ENCODE measurements at places on chromosomes 6 and 20.

- DNase-seq, result no peak
Measured at GRCh38 chr6:106529438-106529837, 99.9 kb downstream of the RTN4IP1 start.

- DNase-seq, result no peak
Measured at GRCh38 chr20:62716941-62717310, 8.3 kb downstream of the NTSR1 start.

GRCh38 chr6:160102956-160103824, 18.4 kb upstream of the SLC22A1 start:
- no peak for DNase-seq

DNA sequence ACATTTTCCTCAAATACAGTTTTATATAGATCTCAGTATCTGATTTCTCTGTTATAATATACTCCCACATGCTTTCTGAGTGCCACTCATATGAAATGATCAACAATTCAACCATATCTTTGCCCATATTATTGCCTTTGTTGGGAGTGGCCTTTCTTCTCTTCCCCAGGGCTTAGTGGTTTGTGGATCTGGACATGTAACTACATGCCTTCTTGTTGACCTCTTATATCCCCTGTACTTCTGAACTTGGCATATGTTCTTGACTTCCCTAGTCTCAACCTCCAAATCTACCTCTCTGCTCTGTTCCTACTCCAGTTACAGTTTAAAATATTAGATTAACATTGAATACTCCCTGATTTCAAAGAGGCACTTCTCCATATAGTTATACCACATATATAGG, 34.3 kb upstream of the PRIM2 start:
- no peak for DNase-seq

- DNase-seq, result no peak
Measured at GRCh38 chr20:61310954-61311353, 58.9 kb downstream of the CDH4 start.

GRCh38 chr6:154414021-154414813, 57.6 kb upstream of the IPCEF1 start:
- DNase-seq, result no peak

- no peak for DNase-seq
Measured at GRCh38 chr20:3887876-3888620, 1.1 kb upstream of the PANK2 start.

- no peak for DNase-seq
Measured at GRCh38 chr6:31715022-31715958, at the start of gene LY6G6D. LY6G6D (plus strand) TSS chr6:31715348; CDS start chr6:31715356, 8 bp downstream.

DNA sequence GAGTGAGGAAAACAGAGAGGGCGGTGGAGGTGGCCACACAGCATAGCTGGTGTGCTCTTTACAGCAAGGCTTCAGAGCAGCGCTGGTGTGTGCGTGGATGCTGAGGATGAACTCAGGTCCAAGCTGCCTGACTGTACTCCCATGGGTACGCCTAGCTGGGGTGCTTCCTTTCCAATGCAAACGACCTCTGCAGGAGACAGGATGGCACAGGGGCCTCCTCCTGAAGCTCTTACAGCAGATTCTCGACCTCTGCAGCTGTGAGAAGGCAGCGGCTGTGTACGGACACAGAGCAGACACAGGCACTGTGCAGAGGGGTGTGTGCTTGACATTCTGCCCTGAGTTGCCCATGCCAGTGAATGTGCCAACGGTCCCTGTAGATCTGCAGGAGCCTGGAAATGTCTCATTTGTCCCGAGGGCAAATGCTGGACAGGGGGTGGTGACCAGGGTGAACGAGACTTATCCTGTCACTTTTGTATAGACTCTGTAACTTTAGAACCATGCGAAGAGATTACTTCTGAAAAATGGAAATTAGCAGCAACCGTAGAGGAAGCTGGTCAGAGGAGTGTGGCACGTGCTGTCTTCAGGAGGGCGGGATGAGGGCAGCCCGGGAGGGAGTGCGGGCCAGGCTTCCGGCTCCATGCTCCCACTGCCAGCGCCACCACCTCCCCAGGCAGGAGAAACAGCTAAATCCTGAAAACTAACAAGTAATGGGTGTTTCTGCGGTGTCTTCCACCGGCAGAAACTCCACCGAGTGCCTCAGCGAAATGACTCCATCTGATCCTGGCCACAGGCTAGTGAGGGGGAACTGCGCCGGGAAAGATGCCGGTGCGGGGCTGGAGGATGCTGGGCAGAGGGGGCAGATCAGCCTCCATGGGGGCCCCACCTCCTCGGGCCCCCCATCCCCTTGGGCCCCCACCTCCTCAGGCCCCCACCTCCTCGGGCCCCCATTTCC, 120.9 kb upstream of the RPS6KA2 start:
- DNase-seq, result no peak

- no peak for DNase-seq
Measured at GRCh38 chr6:10421158-10421920, 6.5 kb upstream of the TFAP2A start.

DNA sequence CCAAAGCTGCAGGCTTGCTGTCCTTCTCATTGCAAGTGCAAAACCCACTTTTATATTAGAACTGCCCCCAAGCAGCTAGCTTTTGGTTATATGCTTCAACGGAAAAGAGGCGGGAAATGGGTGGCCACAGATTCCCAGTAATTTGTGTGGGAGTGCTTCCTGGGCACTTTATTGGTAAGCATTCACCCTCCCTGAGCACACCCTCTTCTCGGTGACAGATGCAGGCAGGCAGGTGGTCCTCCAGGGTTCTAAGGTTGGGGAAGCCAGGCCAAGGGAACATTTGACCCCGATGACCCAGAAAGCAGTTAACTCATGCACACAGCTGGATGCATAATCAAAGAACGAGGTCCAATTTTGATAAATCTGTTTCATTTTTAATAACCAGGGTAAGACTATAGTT, 29.1 kb downstream of the PRDM1 start:
- no peak for DNase-seq

- DNase-seq, result no peak
Measured at GRCh38 chr6:112021691-112022310, 32.1 kb upstream of the CCN6 start.

DNA sequence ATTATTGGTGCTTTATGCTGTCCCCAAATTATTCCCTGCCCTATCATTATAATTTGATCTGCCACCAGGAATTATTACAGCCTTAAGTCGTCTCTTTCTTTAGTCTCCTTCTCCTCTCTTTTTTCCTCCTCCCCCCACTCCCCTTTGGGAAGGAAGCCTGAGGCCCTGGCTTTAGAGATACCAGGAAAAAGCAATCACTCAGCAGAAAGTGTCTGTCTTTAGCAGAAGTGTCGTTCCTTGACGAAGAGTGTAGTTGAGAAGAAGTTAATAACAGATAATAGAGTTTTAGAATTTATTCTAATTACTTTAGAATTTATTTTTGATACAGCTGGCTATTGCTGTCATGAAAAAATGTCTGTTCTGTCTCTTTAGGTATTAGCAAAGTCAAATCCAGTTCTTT, 16.5 kb downstream of the LIN28B start:
- DNase-seq, result no peak

DNA sequence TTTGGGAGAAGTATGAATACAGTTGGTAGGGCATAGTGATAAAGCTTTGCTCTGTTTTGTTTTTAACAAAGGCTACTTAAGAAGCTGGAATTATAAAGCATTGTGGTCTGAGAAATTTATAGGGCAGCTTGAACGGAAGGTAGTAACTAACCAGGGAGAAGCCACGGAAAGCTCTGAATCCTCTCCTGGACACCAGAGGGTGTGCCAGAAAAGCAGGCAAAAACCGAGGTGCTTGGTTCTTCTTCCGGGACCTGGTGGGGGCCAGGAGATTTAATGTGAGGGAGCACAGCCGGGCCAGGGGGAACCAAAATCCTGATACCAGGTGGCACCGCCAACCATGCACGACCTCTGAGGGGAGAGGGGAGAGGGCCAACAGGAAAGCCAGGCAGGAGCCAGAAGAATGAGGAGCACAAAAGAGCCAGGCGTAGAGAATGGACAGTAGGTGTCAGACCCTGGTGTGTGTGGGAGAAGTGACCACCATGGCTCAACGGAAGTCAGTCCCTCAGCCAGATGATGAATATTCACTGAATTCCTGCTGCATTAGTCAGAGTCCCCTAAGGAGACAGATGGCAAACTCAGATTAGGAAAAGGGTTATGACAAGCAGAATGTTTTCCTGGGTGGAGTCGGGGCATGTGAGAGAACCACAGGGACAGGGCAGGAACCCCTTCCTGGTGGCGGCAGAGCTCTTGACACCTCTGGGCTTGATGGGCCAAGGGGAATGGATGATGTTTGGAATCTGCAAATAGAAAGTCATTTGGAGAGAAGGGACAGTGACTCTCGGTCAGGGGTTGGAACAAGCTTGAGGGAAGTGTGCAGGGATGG, 262.3 kb downstream of the ZNF217 start:
- DNase-seq, result no peak

GRCh38 chr6:36210886-36211595, 14.5 kb downstream of the BRPF3 start:
- no peak for DNase-seq

DNA sequence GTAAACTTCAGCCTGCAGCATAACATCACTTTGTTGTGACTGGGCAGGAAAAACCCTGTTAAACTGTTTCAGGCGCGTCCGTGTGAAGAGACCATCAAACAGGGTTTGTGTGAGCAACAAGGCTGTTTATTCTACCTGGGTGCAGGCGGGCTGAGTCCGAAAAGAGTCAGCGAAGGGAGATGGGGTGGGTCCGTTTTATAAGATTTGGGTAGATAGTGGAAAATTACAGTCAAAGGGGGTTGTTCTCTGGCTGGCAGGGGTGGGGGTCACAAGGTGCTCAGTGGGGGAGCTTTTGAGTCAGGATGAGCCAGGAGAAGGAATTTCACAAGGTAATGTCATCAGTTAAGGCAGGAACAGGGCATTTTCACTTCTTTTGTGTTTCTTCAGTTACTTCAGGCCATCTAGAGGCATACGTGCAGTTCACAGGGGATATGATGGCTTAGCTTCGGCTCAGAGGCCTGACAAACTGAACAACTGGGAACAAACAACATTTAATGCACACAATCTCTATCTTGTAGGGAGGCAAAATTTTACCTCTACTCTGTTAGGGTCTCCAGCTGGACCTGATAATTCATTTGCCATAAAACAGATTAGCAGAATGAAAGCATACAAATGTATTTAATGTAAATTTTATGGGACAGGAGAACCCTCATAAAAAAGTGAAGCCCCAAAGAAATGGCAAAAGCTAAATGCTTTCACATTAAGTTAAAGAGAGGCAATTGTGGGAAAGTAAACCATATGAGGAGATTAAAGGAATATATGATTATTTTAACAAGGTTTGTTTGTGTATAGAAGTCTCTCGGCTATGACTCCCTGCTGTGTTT, 58.3 kb upstream of the HFE start:
- DNase-seq, result no peak

DNA sequence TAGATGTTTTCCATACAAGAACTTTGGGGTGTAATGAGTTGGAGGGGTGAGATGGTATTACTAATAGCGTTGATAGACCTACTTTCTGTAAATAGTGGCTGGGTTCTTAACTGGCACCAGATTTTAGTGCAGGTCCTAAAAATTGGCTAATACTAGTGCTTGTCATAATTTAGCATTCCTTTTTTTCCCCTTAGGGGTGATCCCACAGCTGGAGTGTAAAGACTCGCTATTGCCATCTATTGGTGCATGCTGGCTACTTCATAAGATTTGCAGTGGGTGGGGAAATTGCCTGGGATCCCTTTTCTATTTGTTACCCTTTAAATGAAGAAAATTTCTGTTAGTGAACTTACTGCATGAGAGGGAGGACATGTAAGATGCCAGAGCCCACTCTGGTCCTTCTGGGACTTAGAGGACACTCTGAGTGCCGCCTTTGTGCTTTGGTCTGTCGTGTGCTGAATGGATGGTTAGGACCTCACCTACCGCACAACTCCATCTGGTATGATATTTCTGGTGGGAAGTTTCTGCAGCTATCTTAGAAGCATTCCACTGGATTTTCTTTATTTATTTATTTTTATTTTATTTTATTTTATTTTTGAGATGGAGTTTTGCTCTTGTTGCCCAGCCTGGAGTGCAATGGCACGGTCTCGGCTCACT, 195.5 kb downstream of the JARID2 start:
- no peak for DNase-seq

GRCh38 chr6:31110825-31111582, 1.4 kb downstream of the C6orf15 start:
- DNase-seq, result no peak

DNA sequence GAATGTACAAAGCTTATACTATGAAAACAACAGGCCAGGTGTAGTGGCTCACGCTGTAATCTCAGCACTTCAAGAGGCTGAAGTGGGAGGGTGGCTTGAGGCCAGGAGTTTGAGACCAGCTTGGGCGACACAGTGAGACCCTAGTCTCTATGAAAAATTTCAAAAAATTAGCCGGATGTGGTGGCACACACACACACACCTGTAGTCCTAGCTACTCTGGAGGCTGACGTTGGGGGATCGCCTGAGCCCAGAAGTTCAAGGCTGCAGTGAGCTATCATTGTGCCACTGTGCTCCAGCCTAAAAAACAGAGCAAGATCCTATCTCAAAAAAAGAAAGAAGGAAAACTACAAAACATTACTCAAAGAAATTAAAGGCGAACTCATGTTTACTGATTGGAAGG, 7.3 kb upstream of the ASF1A start:
- DNase-seq, result peak; percentile 40

DNA sequence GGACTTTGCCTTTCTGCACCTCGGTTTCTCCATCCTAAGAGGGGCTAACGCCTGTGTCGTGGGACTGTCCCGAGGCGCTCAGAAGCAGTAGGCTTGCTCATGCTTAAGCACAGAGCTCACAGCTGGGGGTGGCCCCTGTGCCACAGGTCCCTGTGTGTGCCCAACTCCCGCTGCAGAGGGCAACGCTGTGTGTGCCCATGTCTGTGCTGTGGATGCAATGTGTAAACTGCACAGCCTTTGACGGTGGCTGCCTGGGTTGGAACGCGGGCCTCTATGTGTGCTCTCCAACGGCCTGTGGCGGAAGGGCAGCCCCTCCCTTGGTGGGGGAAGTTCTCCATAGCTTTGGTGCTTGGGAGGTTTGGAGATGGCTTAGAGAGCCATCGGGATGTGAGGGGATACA, 10.7 kb upstream of the GATA5 start:
- no peak for DNase-seq

Measured in NCI-H1092 (cell line).